ENCODE measurements at places on chromosomes 7 and 10.

GRCh38 chr7:155395176-155395797 is 62.6 kb upstream of the EN2 start:
- DNase-seq, result no peak

DNA sequence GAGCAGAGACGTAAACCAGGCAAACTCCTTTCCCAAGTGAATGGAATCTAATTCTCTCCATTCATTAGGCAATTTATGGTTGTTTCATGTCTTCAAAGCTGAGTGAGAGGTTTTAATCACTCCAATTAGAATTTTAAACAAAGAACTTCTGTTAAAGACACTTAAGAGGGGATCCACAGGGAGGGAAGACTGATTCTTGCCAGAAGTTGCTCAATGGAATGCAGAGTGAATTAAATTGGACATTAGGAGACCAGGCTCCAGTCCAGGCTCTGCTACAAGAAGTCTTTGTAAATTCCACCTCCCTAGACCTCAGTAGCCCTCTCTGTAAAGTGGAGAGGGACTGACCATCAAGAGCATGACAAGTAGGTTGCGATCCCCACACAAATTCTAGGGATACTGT is 130.7 kb upstream of the TMEM72 start:
- no peak for DNase-seq

- no peak for DNase-seq
Observed at GRCh38 chr7:38655833-38656774, 24.9 kb upstream of the AMPH start.

- DNase-seq, result no peak
Observed at GRCh38 chr10:13938950-13939349, 352.2 kb downstream of the PRPF18 start.

DNA sequence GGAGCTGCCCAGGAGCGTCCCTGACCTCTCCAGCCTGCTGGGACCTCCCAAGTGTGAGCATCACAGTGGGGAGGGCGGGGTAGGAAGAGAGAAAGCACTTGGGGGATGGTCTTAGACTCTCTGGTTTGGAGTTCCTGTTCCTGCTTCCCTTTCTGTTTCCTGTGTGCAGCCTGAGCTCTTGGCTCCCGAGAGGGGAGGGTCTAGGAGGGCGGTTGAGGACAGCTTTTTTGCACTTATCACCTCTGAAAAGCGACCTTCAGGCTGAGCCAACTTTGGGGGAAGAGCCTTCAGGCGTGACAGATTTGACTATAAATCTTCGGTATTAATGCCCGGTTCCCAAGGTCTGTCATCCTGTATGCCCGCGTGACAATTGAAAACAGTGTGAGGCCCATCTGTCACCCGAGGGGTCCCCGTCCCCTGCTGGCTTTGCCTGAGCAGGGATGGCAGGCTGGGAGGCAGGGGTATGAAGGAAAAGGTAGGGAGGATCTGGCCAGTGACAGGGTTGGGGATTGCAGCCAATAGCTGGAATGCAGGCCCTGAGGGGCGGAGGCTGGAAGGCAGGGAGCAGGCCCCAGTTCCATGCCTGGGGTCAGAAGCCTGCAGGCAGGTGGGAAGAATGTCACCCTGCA is 78.6 kb downstream of the CDH23 start:
- DNase-seq, result no peak

Data from NCI-H1436 treated with DMSO at 0.1 percent for 48 hours (cell line).